ENCODE measurements at places on chromosomes 7 and 10. TPM values are rescaled to one million over a fixed set of nuclear protein-coding genes. Genes with fewer than 3 reads are reported as not detected.

NKX2-3 gene
- not detected for total RNA-seq

BCAP29 gene
- 32.8 TPM for total RNA-seq

ADAMTS14 gene
- total RNA-seq: 3.3 TPM

PTF1A gene
- total RNA-seq: not detected

CDNF gene
- total RNA-seq: 1.5 TPM

ITGA8 gene
- total RNA-seq: under 0.01 TPM

SRRM3 gene
- total RNA-seq: 0.94 TPM

Measured in bronchial smooth muscle cell (primary cell).